ENCODE measurements at places on chromosomes 12 and 14. TPM values are rescaled to one million over a fixed set of nuclear protein-coding genes. Genes with fewer than 3 reads are reported as not detected.

GRCh38 chr14:63867933-63868921, 15.4 kb downstream of the SYNE2 start:
- H3K27ac ChIP-seq = no peak overlapping the region
- no peak for DNase-seq
- no peak overlapping the region for H3K4me3 ChIP-seq

DNA sequence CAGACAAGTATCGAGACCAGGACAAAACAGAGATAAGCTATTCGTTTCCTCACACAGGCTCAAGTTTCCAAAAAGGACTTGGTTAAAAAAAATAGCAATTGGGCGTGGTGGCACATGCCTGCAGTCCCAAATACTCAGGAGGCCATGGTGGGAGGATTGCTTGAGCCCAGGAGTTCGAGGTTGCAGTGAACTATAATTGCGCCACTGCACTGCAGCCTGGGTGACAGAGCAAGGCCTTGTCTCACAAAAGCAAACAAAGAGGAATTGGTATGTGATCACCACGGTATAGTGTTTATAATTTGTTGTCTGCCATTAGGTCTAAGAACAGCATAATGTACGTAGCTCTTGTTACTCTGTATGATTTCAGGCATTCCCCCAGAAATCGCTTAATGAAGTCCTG, 175.3 kb downstream of the DERA start:
- no peak overlapping the region for H3K27ac ChIP-seq
- no peak for DNase-seq
- no peaks in the 10 kb centered on the region for H3K36me3 ChIP-seq
- H3K4me3 ChIP-seq = no peak overlapping the region
- no peaks in the 10 kb centered on the region for H3K4me1 ChIP-seq
- no peaks in the 10 kb centered on the region for H3K27me3 ChIP-seq

The AKAP3 gene
- total RNA-seq = 2.3 TPM

GRCh38 chr12:2163177-2163941, 110.6 kb downstream of the CACNA1C start:
- H3K4me1 ChIP-seq = no peaks in the 10 kb centered on the region
- no peak overlapping the region for H3K4me3 ChIP-seq
- no peaks in the 10 kb centered on the region for H3K36me3 ChIP-seq
- H3K27ac ChIP-seq = peak overlapping the region; percentile 38
- DNase-seq = peak; percentile 76

DNA sequence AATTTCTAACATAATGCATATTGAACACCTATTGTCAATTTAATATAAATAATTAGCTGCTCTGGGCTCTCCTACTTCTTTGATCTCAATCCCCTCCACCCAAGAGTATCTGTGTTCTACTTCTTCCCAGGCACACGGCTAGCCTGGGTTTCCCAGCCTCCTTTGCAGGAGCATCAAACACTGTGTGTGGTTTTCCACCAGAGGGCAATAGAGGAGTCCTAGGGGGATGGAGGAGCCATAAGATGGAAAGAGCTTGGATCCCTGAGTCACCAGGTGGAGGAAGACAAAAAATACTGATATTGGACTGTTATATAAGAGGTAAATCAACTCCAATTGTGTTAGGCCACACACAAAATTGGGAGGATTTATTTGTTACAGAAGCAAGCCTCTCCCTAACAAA, 333.7 kb downstream of the GLT1D1 start:
- no peak overlapping the region for H3K27ac ChIP-seq
- no peak for DNase-seq
- H3K36me3 ChIP-seq = no peaks in the 10 kb centered on the region
- H3K4me3 ChIP-seq = no peak overlapping the region
- no peaks in the 10 kb centered on the region for H3K4me1 ChIP-seq

- H3K27ac ChIP-seq = no peak overlapping the region
- H3K4me1 ChIP-seq = peaks cover 10% of the 10 kb centered on the region
- no peak overlapping the region for H3K4me3 ChIP-seq
- no peak for DNase-seq
- no peaks in the 10 kb centered on the region for H3K36me3 ChIP-seq
Measured at GRCh38 chr14:100027771-100028490, 37.3 kb upstream of the EVL start.

DNA sequence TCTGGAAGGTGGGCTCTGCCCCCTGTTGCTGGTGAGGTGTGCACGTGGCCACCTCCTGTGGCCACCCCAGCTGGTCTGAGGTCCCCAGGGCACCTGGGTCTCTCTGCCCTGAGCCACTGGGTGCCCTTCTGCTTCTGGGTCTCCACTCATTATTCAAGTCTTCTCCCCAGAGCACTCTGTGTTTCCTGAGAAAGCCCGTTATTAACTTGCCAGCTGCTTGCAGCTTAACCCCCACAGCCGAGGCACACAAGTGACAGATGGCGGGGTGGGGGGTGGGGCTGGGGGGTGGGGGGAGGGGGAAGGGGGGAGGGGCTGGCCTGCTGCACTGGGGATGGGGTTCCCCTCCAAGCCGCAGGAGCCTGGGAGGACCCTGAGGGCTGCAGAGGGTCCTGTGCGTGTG, 40.5 kb downstream of the FBRSL1 start:
- no peaks in the 10 kb centered on the region for H3K36me3 ChIP-seq
- H3K4me1 ChIP-seq = no peaks in the 10 kb centered on the region
- H3K27me3 ChIP-seq = no peaks in the 10 kb centered on the region
- DNase-seq = no peak
- H3K4me3 ChIP-seq = no peak overlapping the region
- H3K27ac ChIP-seq = no peak overlapping the region

The KRT77 gene
- not detected for total RNA-seq
